Jurkat, Clone E6-1 (cell line): ENCODE measurements at places on chromosomes 6 and 20.

DNA sequence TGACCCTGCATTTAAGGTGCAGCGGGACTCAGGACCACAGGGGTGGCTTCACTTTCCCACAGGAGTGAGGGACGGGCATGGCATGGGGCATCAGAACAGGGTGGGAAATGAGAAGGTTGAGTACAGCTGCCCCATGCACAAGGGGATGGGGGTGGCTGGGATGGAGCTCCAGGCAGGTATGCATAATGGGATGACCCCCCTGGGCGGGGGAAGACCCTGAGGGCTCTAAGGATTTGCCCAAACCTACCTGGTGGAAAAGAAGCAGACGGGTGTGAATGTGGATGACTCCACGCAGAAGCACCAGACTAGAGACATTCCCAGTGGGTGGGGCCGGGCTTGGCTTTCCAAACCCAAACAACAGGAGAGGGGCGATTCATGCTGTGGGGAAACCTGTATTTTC, 200.3 kb downstream of the SYNDIG1 start:
- no peak for DNase-seq

DNA sequence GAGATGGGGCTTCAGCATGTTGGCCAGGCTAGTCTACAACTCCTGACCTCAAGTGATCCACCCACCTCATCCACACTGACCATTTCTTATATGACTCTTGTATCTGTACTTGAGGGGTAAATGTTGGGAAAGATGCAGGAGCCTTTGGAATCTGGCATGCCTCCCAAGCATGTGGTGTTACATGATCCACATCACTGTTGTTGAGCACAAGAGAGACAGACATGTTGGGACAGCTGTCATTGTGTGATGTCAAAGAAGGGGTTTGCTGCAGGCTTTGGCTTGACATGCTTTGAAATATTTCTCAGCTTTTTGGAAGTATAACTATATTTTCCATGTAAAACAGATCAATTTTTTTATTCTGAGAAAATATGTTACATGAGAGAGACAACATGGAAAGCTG, 139.9 kb downstream of the MOXD1 start:
- no peak for DNase-seq

GRCh38 chr6:79586548-79586947, 44.6 kb upstream of the SH3BGRL2 start:
- no peak for DNase-seq

DNA sequence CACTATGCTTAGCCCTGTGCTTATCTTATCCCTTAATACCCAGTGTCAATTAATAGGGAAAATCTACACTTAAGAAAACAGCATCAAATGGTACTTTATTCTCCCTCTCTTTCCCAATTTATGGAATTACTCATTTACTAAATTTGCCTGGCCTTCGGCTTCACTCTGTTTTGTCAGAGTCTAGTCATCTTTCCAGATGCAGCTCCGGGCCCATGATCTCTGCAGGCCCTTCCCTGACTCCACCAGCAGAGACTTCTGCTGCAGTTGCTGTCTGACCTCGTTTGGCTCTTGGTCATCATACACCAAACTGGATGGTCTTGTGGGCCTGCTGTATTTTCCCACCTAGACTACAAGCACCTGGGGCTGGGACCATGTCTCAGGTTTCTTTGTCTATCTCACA, 27.4 kb downstream of the MRS2 start:
- DNase-seq, result no peak

DNA sequence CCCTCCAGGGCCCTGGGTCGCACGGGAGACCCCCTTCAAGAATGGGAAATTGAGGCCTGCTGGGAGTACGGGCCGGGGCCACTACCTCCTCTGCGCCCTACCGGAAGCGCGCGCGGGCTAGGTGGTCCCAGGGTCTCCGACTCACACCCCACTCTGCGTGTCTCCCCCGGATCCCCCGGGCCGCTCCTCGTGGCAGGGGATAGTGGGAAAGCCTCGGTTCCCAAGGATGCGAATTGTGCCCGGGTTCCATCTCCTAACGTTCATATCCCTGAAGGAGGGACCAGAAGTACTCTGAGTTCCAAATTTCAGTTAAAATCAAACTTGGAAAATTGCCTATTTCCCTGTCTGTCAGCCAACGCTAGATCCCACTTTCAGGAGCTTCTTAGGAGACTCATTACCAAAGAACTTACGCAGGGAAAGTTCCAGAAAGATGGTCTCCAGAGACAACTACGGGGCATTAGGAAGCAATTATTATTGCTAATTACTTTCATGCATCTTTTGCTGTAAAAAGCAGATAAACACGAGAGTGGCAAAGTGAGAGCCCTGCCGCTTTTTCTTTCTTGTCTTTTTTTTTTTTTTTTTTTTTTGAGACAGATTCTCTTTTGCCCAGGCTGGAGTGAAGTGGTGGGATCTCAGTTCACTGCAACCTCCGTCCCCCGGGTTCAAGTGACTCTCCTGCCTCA, 858 bp downstream of the FAM83D start:
- DNase-seq, result no peak

DNA sequence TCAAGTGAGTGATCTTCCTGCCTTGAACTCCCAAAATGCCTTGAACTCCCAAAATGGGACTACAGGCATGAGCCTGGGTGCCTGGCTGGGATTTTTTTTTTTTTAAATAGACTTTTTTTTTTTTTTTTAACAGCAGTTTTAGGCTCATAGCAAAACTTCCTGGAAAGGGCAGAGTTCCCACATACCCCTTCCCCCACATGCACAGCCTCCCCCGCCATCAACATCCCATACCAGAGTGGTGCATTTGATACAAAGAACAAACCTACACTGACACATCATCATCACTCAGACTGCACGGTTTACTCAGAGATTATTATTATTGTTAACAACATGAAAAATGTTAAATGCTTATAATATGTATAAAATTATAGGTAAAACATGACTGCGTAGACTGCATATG, 26.0 kb downstream of the UQCC1 start:
- no peak for DNase-seq

- no peak for DNase-seq
Observed at GRCh38 chr6:151128763-151129370, 110.9 kb upstream of the AKAP12 start.

GRCh38 chr6:91094341-91094740, 507.5 kb upstream of the MAP3K7 start:
- no peak for DNase-seq

GRCh38 chr6:34928220-34928619, 39.2 kb downstream of the ANKS1A start:
- DNase-seq, result no peak

- no peak for DNase-seq
Observed at GRCh38 chr20:36815454-36816091, 42.0 kb upstream of the DSN1 start.

GRCh38 chr20:33568378-33568777, 78.5 kb downstream of the CBFA2T2 start:
- no peak for DNase-seq
